CD14-positive monocyte (primary cell): ENCODE measurements at places on chromosomes 3 and 15.
A peak's percentile ranks its signal among the peaks of the same experiment; 100 is the strongest.

DNA sequence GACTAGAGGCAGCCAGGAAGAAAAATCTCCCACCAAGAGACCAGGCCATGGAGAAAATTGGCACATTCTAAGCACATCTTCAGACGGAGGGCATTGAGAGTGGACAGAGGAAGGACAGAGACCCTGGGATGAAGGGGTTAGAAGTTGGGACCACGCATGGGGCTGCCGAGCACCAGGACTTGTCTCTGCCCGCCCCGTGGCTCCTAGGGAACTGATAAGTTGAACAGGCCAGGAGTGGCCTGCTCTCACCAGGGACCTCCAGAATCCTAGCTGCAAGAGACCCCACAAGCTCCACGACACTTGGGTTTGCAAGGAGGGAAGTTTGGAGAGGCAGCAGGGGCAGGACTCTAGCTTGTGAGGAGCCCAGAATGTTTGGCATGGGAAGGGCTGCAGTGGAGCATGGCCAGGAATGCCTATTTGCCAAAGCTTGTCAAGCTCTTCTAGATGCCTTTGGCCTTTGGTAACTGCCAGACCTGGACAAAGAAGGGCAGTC is 355.1 kb downstream of the NSUN3 start:
- no peak for DNase-seq

DNA sequence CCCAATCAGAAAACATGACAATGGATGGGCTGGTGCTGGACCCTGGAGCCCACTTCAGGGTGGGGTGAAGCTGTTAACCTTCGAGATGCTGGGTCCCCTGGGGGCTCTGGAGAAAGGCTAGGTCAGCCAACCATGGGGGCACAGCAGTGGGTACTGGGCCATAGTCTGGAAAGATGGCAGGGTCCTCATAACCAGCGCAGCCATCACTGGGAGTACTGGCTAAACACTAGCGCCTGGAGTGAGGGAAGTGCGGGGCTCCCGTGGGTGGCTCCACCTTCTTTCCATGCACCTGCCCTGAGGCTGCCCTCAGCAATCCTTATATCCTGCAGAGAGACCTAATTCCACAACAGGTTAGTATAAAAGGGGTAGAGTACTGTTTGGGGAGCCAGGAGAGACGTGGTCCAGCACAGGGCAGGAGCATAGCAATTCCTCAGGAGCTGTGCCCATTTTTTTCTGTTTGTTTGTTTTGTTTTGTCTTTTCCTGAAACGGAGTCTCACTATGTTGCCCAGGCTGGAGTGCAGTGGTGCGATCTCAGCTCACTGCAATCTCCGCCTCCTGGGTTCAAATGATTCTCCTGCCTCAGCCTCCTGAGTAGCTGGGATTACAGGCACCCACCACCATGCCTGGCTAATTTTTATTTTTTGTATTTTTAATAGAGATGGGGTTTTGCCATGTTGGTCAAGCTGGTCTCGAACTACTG is 122.6 kb upstream of the MEF2A start:
- DNase-seq: no peak

DNA sequence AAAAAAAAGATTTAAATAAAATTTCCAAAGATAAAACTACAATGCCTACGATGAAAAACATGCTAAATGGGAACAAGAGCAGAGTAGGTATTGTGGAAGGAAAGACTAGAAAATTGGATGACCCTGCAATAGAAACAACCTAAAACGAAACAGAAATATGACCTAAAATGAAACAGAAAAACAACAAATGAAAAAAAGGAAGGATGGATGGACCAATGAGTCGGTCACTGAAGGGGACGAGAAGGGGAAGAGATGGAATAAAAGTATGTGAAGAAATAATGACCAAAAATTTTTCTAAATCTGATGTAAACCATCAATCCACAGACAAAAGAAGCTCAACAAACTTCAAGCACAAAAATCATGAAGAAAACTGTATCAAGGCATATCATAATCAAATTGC is 44.8 kb downstream of the TBC1D2B start:
- peak; percentile 52 for DNase-seq

DNA sequence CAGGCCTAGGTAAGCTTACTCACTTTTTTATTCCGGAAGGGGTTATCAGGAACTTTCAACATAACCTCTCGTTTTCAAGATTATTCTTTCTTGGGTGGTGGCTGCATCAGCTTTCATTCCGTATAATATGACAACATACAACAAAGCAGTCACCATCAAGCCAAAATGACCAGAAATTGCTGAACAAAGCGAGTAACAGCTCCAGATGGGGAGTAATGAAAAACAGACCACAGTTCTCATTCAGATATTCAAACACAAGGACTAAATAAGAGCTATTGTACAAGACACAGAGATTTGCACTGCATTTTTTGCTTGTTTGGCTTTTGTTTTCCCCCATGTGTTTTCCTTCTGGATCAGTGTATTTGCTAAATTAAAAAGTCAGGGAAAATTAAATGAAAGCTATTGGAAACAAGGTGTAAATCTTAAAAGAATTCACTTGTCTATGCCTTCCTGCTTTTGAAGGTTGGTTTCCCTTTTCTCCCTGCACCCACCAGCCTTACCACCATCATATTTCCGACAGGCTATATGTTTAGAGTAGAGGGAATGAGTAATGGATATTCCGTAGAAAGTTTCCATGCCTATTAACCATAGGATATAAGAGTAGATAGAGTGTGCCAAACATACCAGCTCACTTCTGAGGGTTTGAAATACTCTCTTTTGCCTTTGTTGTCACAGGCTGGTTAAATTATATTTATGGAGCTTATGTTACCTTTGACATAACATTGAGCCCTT is 213.6 kb downstream of the RBMS3 start:
- DNase-seq: no peak

DNA sequence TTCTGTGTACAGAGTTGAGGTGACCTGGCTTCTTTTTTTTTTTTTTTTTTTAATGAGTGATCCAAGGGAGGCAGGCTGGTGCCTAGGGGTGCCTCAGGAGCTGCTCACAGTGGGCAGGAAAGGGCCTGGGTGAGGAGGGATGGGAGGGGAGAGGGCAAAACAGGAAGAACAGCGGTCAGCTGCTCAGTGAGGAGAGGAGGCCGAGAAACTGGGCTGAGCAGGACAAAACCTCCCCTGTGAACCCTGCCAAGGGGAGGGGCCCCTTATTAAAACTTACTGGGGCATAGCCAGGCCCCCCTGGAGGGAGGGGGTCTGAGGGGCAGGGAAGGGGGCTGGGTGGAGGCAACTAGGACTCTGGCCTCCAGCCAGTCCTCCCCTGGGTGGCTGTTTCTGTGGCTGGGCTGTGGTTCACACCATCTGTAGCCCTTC is 3.5 kb downstream of the PLEKHO2 start:
- DNase-seq: peak; percentile 43

DNA sequence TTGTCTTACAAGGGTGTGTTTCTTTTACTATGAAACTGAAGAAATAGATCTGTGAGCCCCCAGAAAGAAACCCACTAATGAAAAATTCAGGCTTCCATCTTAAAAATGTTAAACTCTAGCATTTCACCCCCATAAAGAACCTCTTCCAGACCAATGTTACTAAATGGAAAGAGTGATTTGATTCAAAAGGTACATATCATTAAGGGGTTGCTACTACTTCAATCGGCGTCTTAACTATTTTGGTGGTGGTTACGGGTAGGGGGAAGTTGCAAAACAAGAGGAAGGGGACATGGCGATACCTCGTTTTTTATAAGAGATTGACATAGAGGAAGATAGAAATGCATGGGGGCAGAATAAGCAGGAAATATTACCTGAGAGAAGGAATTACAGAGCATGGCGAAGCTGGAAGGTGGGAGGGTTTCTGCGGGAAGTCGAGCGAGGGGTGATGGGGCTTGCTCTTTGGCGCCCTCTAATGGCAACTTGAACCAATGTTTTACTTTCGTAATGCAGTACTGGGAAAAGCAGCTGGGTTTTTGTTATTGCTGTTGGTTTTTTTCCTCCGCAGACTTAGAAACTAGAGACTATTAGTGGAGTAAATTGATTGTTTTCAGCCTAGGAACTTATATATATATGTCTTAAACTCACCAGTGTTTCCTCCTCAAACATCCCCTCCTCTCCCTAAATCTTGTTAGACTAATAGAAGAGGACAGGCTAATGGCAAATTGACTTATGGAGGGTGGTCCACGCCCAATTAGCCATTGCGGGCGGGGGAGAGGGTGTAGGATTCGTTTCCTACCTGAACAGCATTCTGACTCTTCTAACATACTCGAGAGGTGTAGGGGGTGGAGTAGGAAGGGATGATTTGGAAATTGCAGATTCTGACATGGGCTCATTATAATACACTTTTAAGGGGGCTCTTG is 11.3 kb upstream of the SOX2 start:
- peak; percentile 56 for DNase-seq
